Osteocyte (in vitro differentiated cells): ENCODE measurements at places on chromosomes 4 and X. TPM values are rescaled to one million over a fixed set of nuclear protein-coding genes. Genes with fewer than 3 reads are reported as not detected.

DNA sequence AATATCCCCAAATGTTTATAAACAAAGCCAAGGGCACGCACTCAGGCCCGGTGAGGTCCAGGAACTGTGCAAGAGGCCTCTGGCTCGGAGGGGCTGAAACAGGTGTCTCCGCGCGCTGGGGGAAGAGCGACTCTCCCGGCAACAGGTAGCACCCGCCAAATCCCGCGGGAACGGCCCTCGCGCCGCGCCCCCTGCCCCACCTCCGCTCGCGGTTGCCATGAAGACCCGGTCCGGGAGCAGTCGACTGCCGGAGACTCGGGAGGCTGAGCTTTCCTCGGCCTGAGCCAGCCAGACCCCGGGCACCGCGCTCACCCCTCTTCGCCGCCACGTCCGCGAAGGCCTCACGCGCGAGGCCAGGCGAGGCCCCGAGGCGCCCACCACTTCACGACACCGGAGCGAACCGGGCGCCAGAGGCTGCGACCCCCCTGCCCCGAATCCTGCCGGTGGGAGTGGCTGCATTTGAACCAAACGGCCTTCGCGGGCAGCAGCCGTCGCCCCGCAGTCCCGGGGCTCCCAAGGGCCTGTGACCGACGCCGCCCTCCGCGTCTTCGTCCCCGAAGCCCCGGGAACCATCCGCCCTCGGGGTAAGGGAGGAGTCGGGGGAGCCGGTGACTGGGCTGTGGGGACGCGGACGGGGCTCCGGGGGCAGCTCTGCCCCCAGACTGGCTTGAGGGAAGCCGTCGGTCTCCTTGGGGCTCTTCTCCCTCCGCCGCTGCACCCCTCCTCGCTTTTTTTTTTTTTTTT lies at the start of gene NSUN7:
TSS of gene NSUN7 (plus strand) at position 239 of the 744 bp plus-strand sequence. CDS start 739 bp downstream, outside the sequence.
- peak; percentile 86 for DNase-seq

- DNase-seq = no peak
Measured at GRCh38 chr4:118035309-118035708, 1.0 kb downstream of the NDST3 start.

DNA sequence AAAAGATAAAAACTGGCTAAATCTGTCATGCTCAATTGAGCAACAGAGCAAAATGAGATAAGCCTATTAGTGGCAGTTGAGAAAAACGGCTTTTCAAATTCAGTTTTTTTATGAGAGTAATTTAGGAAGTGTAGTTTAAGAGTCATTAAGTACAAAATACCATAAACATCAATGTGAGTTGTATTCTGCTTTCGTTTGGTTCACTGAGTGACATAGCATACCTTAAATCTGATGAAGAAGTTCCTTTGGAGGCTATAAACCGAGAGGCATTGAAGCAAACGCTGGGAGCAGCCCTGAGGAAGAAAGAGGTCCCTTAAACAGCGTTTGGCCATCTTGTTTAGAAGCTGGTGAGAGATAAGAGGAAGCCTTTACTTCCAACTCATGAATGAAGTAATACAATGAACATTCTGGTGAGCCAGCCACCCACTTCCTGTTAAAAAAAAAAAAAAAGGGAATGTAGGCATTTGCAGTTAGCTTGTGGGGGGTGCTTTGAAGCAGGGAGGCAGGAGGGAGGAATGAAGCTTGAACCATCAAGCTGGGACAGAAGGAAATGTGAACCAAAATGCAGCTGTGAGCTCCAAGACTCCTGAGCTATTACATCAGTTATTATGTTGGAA lies 132.3 kb downstream of the ZNF330 start:
- no peak for DNase-seq

ARMCX2 gene
- 60.4 and 72.4 TPM in 2 replicates for total RNA-seq

DNA sequence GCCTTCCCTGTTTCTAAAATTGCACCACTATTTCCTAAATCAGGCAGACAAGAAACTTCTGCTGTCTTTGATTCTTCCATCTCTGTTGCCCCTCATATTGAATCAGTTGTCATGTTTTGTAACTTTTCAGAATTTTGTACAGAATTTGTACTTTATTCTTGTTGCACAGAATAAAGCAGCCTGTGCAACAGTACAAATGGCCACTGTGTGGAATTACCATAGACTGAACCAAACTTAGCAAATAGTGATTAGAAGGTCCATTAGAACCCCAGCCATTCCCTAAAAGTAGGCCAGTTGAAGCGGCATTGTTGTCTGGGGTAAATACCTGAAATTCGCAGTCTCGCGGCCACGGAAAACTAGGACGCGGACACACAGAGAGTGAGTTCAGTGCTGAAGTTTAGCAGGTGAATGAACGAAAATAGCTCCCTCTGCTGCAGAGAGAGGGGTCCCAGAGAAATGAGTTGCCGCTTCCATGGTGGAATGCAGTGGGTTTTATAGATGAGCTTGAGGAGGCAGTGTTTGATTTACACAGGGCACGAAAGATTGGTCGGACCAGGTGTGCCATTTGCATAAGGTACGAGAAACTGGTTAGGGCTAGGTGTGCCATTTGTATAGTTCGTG lies 71.8 kb downstream of the C4orf33 start:
- DNase-seq = no peak

GRCh38 chr4:155539746-155540145 lies 126.9 kb upstream of the GUCY1A1 start:
- no peak for DNase-seq

- peak; percentile 57 for DNase-seq
Measured at GRCh38 chrX:639151-639550, 8.6 kb downstream of the SHOX start.

GRCh38 chr4:71473541-71474240 lies 134.9 kb downstream of the SLC4A4 start:
- DNase-seq = no peak

- DNase-seq = no peak
Measured at GRCh38 chr4:86895692-86896488, 3.7 kb upstream of the C4orf36 start.

RAB9B gene
- total RNA-seq = 2.0 and 2.4 TPM in 2 replicates

- DNase-seq = no peak
Measured at GRCh38 chr4:121155893-121156292, 8.2 kb downstream of the TNIP3 start.

GRCh38 chr4:13541176-13541604 lies 3.1 kb downstream of the NKX3-2 start:
- DNase-seq = no peak

GAGE12H gene
- total RNA-seq = not detected in 2 replicates
